Activated CD4-positive, alpha-beta T cell treated with anti-CD3 and anti-CD28 coated beads, Interleukin-2, amount 50 U/mL, for 24 hours (primary cell): ENCODE measurements at places on chromosomes 13 and 19.

GRCh38 chr13:108352599-108352998 is 83.1 kb downstream of the TNFSF13B start:
- no peak for DNase-seq

DNA sequence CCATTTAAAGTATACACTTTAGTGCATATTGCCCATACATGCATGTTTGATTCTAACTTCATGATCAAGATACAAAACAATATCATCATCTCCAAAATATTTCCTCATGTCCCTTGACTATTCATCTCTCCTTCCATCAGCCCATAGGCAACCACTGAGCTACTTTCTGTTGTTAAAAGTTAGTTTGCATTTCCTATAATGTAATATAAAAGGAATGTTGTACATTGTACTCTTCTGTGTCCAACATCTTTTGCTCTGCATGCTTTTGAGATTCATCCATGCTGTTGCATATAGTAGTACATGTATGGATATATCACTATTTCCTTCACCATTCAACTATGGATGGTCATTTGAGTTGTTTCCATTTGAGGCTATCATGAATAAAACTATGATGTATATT is 74.7 kb downstream of the ITGBL1 start:
- DNase-seq, result no peak

DNA sequence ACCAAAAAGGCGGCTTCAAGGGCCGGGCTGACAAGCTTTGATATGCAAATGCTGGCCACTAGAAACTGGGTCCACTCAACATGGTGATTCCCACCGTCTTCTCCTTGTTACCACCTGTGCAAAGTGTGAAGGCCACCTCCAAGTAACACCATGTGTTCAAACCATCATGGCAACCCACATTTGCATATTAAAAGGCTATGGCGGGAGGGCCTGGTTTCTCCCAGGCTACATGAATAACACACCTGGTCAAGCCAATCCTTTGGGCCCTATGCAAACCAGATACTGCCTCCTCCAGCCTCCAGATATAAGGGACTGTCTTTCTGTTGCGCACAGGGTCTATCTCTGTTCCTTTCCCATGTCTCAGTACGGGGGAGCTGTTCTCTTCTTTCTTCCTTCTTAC is 36.6 kb upstream of the ZSCAN5A start:
- DNase-seq, result no peak

- DNase-seq, result no peak
Observed at GRCh38 chr13:79297128-79297527, 108.9 kb downstream of the RBM26 start.

DNA sequence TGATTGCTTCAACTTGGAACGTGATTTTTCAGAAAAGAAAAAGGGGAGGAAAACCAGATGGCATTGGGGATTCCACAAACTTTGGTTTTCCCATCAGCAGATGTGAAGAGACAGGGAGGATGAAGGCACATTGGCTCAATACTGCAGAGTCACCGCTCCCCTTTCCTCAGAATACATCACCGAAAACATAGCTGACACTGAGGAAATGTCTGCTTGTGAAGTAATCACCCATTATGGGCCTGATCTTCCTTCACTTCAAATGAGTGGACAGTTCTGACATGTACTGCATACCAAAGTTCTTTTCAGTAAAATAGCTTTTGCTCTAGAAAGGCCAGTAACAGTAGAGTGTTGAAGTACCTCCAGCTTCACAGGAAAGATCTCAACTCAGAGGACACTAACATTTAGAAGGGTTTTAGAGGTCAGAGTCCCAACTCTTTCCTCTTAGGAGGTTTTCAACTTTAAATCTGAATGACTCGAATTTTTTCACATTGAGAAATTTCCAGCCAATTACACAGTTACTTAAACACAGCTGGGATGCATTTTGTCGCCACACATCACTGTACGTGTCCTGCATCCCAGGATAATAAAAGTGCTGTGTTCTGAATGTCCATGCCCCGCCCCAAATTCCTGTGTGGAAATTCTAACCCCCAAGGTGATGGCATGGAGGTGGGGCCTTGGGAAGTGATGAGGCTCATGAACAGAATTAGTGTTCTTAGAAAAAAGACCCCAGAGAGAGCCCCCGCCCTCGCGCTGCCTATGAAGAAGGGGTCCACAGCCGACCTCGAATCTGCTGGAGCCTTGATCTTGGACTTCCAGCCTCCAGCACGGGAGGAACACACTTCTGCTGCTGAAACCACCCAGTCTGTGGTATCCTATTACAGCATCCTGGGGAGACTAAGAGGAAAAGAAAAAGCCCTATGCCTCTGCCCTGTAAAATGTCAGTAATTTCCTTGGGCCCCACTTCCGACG is 77.7 kb downstream of the COL4A1 start:
- DNase-seq, result no peak

- no peak for DNase-seq
Observed at GRCh38 chr13:23147827-23148226, 33.0 kb upstream of the SGCG start.

- no peak for DNase-seq
Observed at GRCh38 chr13:30551189-30551588, 66.5 kb upstream of the USPL1 start.

DNA sequence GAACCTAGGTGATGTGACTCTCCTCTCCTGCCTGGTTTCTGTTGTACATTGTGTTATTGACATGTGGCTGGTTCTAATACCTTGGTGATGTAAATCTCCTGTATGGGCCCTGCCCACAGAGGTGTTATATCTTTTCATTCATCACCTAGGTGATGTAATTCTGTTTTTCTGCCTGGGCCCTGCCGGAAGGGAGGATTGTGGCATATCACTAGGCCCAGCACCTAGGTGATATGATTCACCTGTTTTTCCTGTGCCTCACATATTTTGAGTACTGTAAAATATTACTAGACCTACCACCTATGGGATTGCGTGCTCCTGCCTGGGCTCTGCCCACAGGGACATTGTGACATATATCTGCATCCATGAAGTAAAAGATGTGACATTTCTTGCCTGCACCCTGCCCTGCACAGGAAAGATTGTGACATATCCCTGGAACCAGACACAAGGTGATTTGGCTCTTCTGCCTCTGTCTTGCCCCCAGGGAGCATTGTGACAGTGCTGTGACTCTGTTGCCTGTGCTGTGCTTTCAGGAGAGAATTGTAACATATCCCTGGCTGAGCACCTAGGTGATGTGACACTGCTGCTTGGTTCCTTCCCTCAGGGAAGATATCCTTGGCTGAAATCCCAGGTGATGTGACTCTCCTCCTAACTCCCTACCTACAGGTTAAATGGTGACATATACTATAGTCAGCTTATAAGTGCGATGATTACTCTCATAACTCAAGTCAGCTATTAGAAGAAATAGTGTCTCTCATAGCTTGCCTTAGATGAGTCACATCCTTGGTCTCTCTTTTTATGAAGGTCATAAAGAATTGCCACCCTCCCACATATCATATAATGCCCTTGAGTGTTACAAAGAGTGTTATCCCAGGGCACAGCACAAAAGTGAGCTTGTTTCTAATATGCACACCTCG is 13.3 kb upstream of the ZNF681 start:
- no peak for DNase-seq

GRCh38 chr19:45350477-45351058 is 10.0 kb downstream of the KLC3 start:
- no peak for DNase-seq

DNA sequence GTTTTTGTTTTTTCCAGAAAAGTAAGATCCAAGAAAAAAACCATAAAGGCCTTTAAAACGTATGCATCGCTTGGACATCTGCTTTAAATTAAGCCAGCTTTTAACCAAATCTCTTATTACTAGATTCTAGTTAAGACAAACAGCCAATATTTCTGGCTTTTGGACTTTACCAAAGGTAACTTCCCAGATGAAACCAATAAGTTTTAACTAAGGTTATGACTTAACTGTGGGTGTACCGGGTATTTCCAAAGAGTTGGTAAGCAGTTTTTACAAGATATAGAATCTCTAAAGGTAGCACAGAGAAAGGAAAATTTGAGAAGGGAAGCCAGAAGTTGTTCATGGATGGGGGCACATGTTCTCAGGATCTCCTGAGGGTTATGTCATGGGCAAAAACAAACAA is 34.0 kb downstream of the CEACAM1 start:
- DNase-seq, result no peak

- DNase-seq, result no peak
Observed at GRCh38 chr13:34349091-34349722, 531.3 kb downstream of the RFC3 start.

DNA sequence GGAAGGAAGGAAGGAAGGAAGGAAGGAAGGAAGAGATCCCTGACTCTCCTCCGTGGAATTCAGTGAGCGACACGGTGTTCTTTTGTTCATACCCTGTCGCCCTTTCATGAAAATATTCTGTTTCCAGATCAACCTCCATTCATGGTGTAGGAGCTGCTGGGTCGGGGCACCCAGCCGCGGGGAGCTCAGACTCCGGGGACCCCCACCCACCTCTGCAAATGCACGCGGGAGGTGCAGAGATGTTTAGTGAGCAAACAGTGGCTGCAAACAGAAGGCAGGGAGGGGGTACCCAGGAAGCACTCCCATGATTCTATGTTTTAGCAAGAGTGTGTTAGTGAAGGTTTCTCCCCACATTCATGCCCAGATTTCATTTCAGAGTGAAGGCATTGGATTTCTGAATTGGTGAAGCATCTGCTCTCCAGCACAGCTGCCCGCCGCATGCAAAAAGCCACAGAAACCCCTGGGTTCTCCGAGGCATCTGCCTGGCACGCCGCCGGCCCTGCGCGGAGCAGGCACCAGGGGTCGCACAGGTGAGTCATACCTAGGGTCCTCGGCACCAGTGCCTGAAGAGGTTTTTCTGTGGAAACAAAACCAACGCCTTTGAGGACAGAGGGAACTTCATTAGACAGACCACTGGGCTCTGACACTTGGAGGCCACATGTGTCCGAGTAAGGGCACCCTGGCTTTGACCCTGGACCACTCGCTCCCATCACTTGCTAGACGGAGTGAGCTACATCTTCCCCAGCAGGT is 80.6 kb downstream of the ZNF557 start:
- no peak for DNase-seq

- no peak for DNase-seq
Observed at GRCh38 chr19:48480183-48480557, 11.0 kb downstream of the CYTH2 start.

GRCh38 chr19:57786906-57787305 is 17.4 kb downstream of the ZNF586 start:
- no peak for DNase-seq

GRCh38 chr13:76307142-76307541 is 579.1 kb downstream of the KCTD12 start:
- no peak for DNase-seq

- DNase-seq, result no peak
Observed at GRCh38 chr19:19204181-19204580, 967 bp upstream of the NR2C2AP start.

DNA sequence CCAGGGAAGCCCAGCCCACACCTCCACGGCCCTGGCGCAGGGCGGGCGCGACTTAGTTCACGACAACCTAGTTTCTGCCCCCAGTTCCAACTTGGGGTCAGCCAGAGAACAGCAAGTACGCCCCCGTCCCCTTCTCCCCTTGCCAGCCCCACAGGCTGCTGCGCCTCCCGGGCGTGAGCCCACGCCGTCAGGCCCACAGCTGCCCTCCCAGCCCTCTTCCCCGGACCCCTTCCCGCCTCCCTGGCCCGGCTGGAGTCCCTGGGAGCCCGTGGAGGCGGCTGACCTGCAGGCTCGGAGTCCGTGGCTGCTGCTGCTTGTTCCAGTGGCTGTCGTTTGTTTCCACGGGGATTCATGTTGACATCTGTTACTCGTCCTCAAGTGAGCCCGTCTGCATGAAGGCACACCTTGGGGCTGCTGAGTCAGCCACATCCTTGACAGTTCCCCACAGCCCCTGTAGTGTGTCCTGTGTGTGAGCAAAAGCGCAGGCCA is 86.0 kb downstream of the ATP11A start:
- no peak for DNase-seq

DNA sequence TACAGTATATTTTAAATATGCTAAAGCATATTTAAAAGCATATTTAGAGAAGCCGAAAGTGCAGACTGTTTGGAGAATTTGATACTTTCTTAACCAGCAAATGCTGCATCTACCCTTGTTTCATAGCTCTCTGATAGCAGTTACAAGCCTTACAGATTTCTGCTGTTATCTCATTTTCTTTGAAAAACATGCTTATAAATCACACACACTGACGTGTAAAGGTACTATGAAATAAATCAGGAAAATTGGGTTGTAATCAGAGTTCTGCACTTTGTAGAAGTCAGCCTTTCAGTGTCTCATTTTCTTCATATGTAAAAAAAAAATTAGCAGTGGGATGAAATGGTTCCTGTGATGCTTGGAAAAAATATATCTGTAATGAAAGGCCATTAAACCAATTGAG is 1432.4 kb upstream of the ATXN8OS start:
- DNase-seq, result no peak

DNA sequence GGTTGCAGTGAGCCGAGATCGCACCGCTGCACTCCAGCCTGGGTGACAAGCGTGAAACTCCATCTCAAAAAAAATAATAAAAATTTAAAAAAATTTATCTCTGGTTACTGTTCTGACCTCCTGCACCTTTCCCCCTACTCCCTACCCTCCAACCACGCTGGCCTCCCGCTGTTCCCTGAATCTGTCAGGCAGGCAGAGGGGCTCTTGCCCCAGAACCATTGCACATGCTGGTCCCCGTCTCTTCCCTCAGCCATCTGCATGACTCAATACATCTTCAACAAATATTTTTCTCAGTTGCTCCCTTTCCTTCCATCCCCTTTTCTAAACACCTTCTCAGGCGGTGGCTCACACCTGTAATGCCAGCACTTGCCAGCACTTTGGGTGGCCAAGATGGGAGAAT is 1.1 kb upstream of the FAM187B start:
- no peak for DNase-seq

DNA sequence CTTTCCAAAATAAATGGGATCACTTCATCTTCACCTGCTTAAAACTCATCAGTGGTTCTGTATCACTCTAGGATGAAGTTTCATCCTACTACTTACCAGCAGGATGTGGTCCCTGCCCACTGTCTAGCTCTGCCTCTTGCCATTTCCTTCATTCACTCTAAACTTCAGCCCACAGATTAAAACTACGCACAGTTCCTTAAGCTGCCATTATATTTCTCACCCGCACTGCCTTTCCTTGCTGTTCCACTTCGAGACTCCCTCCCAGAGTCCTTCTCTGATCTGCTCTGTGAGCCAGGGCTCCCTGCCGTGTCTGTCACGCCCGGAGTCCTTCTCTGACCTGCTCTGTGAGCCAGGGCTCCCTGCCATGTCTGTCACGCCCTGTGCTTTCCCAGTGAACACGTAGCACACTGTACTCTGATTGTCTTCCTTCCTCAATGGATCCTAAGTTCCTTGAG is 52.0 kb upstream of the NPAS1 start:
- no peak for DNase-seq

DNA sequence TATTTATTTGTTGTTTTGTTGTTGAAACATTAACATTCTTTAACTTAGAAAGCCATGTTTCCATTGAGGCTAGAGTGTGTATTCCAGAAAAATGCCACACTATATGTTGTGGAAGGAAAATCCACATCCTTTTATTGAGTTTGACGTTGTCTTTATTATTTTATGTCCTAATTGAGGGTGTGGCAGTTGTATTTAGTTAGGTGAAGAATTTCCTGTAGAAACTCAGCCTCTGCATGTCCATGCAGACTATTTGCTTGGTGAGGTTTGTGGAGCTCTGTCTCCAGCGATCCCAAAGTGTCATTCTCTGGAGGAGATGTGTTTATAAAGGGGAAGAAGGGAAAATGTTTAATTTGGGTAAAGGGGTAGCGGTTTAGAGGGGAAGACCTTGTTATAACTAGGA is 46.6 kb downstream of the AKAP11 start:
- DNase-seq, result no peak

- no peak for DNase-seq
Observed at GRCh38 chr13:110192472-110192871, 114.5 kb downstream of the COL4A1 start.
